Activated T-helper 1 cell treated with anti-CD3 and anti-CD28 coated beads, Interleukin-2, amount 50 U/mL, for 16 hours (primary cell): ENCODE measurements at places on chromosomes 1 and 21.

- no peak for DNase-seq
Observed at GRCh38 chr1:11784993-11785769, 20.6 kb downstream of the MTHFR start.

- DNase-seq: no peak
Observed at GRCh38 chr1:176384841-176385240, 78.1 kb upstream of the PAPPA2 start.

GRCh38 chr1:164325786-164326185 is 233.2 kb upstream of the PBX1 start:
- no peak for DNase-seq

DNA sequence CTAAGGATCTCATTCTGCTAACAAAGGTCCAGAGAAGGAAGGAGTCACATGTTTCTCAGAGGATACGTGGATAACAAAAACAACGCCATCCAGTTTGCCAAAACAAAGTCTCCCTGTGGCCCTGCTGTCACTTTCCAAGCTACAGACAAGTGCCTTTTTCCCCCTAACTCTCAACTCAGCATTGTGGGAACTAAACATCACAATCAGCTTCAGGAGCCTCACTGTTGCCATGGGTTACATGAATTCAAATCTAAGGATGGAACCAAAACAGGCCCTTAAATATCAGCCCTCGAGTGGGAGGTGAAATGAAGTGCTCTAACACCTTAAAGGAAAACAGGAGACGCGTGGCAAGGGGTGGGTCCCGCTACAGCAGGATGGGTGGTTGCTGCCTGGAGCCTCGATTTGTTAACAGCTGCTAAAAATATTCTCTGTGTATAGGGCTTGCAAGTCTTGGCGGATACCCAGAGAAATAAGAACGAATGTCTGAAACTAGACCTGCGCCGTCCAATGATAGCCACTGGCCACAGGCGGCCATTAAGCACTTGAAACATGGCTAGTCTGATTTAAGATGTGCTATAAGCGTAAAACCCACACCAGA is 66.4 kb upstream of the SOD1 start:
- DNase-seq: no peak

DNA sequence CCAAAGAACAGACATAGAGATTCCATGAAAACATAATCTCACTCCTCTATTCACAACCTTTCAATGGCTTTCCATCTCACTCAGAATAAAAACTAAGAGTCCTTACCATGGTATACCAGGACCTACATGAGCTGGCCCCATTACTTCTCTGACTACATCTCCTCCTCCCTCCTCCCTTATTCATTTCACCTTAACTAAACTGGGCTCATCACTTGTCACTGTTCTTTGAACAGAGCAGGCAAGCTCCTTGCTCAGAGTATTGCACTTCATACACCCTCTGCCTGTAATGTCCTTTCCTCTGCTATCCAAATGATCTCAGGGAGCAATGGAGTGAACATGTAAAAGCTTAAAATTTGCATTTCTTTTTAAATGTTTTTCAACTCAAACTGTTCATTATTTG is 142.0 kb downstream of the MRPL39 start:
- no peak for DNase-seq
